ENCODE measurements at places on chromosomes 6 and 20.

GRCh38 chr20:53216478-53216855 is 244.3 kb downstream of the TSHZ2 start:
- DNase-seq: no peak

DNA sequence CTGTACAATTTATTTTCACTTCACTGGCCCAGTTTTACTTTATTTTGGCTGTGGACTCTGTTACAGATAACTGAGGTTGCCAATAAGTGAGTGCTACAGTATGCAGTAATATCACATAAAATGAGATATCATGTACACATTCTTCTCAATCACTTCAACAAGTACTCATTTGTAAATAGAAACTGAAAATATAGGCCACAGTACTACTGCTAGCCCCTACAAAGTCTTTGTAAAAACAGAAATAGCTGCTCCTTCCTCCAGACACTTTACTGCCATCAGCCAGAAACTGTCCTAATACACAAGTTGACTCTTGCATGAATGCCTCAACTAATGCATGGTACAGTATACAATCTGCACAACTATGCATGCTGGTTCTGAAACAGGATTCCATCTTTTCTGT is 9.2 kb downstream of the DTNBP1 start:
- no peak for DNase-seq

GRCh38 chr6:140345935-140346334 is 971.5 kb upstream of the CITED2 start:
- no peak for DNase-seq

GRCh38 chr6:73579389-73579788 is 58.6 kb upstream of the EEF1A1 start:
- DNase-seq: no peak

- no peak for DNase-seq
Observed at GRCh38 chr6:12289933-12290820, at the start of gene EDN1. TSS of gene EDN1 (plus strand) at chr6:12290361. CDS start at chr6:12290630, 269 bp downstream.

- DNase-seq: no peak
Observed at GRCh38 chr20:63664861-63665594, 6.9 kb downstream of the RTEL1 start.

GRCh38 chr6:101663100-101663499 is 269.6 kb downstream of the GRIK2 start:
- no peak for DNase-seq

DNA sequence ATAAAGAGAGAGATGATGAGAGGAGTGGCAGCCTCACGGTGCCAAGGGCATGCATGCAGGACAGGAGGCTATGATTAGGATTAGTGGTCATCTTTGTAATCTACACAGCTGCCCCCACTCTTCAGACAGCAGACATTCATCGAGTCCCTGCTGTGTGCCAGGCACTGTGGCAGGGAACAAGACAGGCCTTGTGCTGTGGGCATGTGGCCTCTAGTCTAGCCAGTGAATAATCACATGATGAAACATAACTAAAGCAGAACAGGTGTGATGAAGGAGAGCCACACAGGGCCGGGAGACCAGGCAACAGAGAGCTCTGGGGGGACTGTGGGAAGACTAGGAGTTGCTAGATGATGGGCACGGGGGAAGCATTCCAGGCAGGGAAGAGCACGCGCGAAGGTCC is 22.2 kb downstream of the TOX2 start:
- no peak for DNase-seq

DNA sequence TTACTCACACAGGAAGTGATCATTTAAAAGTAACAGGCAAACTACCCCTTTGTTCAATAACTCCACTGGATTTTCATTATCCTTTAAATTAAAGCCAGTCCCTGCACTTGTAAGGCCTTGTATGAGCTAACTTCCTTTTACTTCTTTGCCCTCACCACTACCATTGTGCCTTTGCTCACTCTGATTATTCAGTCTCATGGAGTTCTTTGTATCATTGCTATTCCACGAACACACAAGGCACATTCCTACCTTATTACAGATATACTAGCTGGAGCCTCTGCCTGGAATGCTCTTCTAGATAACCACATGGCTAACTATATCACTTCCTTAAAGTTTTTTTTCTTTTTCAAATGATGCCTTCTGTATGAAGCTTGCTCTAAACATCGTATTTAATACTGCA is 748.6 kb upstream of the HS3ST5 start:
- no peak for DNase-seq

DNA sequence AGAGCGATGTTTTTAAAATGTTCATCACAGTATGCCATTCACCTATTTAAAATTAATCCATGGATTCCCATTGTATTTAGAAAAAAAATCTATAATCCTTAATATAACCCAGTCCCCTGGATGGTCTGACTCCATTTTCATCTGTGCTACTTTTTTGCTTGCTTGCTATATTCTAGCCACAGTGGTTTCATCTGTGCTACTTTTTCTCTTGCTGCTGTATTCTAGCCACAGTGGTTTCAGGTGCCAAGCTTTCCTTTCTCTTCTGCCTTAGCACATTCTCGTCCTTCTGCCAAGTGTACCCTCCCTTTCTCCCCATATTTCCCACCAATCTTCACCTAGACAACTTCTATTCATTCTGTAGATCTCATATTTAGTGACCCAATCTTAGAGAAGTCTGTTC is 33.3 kb upstream of the SOX4 start:
- no peak for DNase-seq

GRCh38 chr6:15327271-15327670 is 81.4 kb downstream of the JARID2 start:
- no peak for DNase-seq

GRCh38 chr6:107398001-107398400 is 61.4 kb downstream of the PDSS2 start:
- DNase-seq: no peak

GRCh38 chr6:15283986-15284361 is 38.1 kb downstream of the JARID2 start:
- DNase-seq: no peak

Measured in stimulated activated CD8-positive, alpha-beta memory T cell treated with anti-CD3 and anti-CD28 coated beads, Interleukin-4, amount 100 ng/mL, for 4 hours (primary cell).